Right lobe of liver (tissue), 6 donors: ENCODE measurements at places on chromosomes 7 and 10. TPM values are rescaled to one million over a fixed set of nuclear protein-coding genes. Genes with fewer than 3 reads are reported as not detected.
A peak's percentile ranks its signal among the peaks of the same experiment; 100 is the strongest.

GRCh38 chr10:94623572-94623971 lies 60.0 kb upstream of the CYP2C18 start:
- no peak for DNase-seq

DNA sequence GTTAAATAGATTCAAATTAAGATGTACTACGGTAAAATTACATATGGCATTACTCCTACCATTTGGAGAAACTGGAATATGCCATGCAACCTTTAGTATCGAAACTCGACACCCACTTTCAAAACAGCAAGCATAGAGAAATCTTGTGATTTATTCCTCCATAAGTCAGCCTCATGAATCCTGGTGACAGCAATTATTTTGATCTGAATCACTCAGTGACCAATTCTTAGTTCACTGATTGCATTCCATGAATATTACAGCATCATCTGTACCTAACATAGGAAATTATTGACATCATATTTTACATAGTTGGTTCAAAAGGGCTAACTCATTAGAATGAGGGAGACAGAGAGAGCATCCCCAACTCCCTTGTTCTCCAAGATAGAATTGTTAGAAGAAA lies 89.6 kb downstream of the CACNB2 start:
- DNase-seq: no peak

DNA sequence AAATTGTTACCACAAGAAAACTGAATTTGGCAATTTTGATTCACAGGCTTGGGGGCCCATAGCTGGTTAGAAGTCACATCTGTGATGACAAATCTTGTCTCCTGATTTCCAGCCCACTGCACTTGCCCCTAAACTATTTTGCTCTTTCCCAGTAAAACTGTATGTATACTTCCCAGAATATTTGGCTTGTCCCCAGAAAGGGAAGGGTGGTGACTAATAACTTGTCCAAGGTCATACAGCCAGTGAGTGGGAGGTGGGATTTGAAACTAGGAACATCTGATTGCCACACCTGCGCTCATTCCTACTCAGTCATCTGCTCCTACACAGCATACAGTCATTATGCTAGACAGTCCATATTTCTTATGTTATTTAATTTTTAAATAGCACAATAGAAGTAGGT lies 304.5 kb downstream of the SDHAF3 start:
- DNase-seq: no peak

DNA sequence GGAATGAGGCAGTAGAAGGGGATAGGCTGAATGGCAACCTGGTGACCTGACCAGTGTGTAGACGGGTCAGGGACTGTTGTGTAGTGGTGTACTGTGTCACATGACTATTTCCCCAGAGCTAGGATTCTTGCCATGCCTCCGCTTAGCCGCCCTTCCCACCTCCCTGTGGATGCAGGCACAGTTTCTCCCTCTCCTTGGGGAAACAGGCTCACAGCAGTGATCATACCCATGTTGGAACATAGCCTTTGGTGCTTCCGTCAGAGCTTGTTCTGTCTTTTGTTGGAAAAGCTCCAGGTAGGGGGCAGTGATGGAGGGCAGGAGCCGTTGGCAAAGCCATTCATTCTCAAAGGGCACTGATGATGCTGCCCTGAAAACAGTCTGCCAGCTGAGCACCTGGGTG lies 44.3 kb downstream of the OGDH start:
- no peak for DNase-seq

- no peak for DNase-seq
Measured at GRCh38 chr7:131074585-131074984, 253.1 kb upstream of the MKLN1 start.

DNA sequence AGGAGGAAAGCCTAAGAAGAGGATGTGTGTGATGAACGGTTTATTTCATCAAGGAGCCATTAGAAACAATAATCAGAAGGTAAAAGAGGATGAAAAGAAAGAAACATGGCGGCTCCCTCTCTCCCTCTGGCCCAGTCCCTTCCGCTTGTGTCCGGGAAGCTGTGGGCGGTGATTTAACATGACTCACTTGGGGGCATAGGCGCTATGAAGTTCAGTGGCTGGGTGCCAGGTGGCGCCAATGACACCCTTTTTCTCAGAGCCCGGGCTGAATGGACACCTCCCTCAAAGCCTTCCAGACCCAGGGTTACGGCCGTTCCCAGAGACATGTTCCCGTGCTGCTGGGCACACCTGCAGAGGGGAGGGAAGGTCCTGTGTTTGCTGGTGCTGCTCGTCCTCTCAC lies 244.0 kb downstream of the SKAP2 start:
- no peak for DNase-seq

DNA sequence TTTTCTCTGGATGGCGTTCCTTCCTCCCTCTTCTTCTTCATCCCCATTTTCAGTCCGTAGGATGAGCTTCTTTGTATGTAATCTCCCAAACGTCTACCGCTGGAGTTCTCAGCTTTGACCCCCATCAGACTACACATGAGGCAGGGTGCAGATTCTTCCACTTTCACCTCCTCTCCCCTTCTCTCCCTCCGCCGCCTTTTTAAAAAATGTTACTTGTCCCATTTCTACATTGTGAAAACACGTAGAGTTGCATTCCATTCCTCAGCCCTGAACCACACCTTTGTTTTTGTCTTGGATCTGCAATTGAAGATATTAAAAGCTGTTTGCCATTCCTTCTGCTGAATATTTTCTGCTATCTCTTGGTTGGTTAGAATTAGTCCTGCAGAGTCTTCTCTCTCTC lies 6.2 kb downstream of the ADIRF start:
- DNase-seq: no peak

DNA sequence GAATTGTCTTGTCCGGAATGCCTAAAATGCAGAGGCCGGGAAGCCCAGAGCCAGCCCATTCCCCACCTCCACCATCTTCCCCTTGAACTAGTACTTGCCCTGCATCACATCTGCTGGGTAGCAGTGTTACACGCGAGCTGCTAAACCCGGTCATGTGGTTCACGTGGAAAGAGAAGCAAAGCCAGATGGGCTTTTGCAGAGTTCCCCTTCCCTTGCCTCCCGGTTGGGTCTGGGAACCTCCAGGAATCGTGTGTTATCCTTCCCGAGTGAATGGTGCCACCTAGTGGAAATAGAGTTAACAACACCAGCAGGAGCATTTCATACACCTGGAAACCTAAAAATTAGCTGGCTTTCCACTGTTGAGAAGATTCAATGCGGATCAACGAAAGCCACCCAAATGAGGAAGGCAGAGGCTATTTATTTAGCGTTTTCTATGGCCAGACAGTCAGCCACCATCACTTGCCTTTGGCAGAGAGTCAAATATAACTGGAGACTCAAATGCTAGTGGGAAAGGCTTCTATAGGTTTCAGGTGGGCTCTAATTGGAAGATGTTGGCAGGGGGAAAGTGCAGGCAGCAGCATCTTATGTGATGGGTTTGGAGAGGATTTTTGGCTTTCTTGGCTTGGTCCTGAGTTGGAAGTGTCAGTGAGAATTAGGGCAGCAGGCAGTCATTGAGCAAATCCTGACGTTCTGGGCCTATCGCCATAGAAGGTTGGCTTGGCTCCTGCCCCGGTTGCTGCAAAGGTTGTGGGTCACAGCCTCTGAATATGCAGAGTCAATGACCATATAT lies 12.9 kb upstream of the DENND2A start:
- DNase-seq: peak; percentile 82

- DNase-seq: no peak
Measured at GRCh38 chr10:68184546-68184945, 47.4 kb downstream of the ATOH7 start.

DNA sequence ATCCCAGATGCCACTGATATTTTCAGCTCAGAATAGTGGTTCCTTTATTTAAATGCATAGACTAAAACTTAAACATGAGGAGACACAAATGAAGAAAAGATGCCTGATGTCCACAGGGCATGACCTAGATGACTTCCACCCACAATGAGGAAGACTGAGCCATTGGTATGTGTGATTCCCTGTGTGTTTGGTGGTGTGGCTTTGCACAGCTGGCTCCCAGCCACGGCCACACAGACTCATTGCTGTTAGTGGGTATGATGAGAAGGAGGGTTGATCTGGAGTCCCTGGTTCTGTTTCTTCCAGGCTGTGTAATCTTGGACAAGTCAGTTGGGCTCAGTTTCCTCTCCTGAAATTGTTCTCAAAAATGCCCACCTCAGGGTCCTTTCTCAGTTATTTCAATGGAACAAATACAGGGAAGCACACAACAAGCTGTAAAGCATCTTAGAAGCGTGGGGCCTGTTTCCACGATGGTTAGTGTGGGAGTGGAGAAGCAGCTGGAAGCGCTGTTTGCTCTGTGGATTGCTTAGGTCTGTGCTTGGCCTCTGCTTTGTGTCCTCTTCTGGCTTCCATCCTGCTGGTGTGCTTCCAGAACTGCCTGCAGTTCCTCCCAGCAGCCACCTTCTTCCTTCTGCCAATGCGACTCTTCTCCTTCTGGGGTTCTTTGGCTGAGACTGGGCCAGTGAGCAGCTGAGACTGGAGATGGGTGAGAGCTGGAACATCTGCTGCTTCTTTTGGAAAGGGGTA lies 303.7 kb downstream of the BMPER start:
- DNase-seq: no peak

GRCh38 chr10:62433181-62433692 lies 59.1 kb downstream of the ZNF365 start:
- DNase-seq: no peak

GRCh38 chr10:70910486-70911341 lies 22.3 kb upstream of the PCBD1 start:
- peak; percentile 42 for DNase-seq

- DNase-seq: no peak
Measured at GRCh38 chr7:81562581-81562980, 207.3 kb downstream of the HGF start.

DNA sequence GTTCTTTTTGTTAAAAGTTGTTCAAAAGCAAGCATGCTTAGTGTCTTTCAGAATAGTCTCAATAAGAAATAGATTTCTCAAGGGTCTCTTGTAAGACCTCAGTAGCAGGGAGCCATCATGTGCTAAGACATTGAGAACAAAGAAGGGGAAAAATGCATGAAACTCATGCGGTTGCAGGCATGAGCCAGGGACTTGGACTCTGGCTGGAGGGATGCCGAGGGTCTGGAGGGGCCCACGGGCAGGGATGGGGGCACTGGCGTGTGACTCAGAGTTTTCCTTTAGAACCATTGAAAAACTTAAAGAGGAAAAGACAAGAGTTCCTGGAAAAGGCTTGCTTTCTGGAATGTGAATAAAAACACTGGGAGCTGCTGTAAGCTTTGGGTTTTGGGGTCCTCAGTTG lies 253.3 kb downstream of the CCDC3 start:
- DNase-seq: no peak

DNA sequence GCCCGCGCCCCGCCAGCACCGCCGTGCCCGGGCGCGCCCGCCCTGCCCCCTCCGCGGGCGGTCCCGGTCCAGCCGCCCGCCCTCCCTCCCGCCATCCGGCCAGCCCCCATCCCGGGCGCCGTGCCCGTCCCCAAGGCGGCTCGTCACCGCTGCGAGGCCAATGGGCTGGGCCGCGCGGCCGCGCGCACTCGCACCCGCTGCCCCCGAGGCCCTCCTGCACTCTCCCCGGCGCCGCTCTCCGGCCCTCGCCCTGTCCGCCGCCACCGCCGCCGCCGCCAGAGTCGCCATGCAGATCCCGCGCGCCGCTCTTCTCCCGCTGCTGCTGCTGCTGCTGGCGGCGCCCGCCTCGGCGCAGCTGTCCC lies at the start of gene HTRA1:
Gene HTRA1 (plus strand): TSS at position 187 of the 362 bp plus-strand sequence. CDS start 100 bp downstream, at position 287.
- peak; percentile 90 for DNase-seq

- DNase-seq: no peak
Measured at GRCh38 chr7:39172137-39172536, 194.4 kb downstream of the POU6F2 start.

GRCh38 chr10:46052057-46052790 lies 6.2 kb upstream of the MSMB start:
- DNase-seq: no peak

- DNase-seq: no peak
Measured at GRCh38 chr7:37899712-37900247, 16.8 kb downstream of the SFRP4 start.

DNA sequence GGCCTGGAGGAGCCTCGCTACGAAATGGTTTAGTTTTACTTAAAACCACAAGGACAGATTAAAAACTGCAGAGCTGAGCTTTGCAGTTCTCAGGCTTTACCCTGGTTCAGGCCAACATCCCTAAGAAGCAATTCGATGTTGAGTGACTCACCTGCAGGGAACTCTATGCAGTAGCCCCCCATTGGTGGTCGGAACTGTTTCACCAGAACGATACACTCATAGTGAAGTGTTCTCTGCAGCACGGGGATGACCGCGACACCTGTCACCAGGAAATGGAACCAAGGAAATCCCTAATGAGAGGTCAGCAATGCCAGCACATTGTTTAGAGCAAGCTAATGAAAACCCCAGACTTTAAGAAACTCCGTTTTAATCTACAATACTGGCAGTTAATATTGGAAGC lies 18.0 kb downstream of the NUDT5 start:
- DNase-seq: no peak

- DNase-seq: peak; percentile 86
Measured at GRCh38 chr10:31929261-31930022, 811 bp upstream of the ARHGAP12 start.

- DNase-seq: no peak
Measured at GRCh38 chr7:80499350-80499953, 12.4 kb downstream of the GNAT3 start.

DNA sequence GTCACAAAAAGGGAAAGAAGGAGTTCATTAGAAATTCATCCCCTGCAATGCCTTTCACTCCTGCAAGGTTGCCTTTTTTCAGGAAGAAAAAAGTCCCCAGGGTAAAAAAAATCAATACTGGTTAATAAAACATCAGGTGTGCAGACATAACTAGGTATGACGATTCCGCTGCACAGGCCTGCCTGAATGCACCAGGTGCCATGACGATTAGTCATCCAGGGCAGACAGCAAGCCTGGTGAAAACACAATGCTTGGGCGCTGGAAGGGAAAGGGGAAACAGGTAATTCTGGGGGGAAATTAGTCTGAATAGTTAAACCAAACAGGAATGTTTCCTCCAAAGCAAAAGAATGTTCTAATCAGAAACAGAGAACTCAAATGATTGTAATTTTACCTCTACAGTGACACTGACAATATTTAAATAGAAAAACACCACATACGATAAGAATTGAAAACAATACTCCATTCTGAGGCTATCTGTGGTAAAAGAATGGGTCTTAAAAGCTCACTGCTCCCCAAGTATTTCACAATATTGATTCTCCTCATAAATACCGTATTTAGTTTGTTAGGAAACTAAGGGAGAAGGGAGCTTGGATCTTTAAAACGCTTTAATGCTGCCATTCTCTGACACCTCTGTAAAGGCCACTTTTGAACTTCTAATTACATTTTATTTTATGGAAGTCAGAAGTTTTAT lies 45.2 kb downstream of the VPS41 start:
- peak; percentile 74 for DNase-seq

PDZD8 gene
- 33.5 TPM for total RNA-seq

ZCWPW1 gene
- 2.4 TPM for total RNA-seq

HTR7 gene
- total RNA-seq: 0.16 TPM

ABCB4 gene
- total RNA-seq: 189 TPM

HECW1 gene
- not detected for total RNA-seq

RBM20 gene
- total RNA-seq: 0.29 TPM

ENTPD7 gene
- total RNA-seq: 16.5 TPM
